NCI-H146 (cell line): ENCODE measurements at places on chromosomes 4 and X.

- no peak for DNase-seq
These were observed 15.7 kb upstream of the RNF128 start for GRCh38 chrX:106710771-106711170.

GRCh38 chr4:175369087-175369486 lies 443.0 kb downstream of the GPM6A start:
- no peak for DNase-seq

- DNase-seq, result no peak
These were observed 407.7 kb downstream of the SPRY1 start for GRCh38 chr4:123804196-123804721.

DNA sequence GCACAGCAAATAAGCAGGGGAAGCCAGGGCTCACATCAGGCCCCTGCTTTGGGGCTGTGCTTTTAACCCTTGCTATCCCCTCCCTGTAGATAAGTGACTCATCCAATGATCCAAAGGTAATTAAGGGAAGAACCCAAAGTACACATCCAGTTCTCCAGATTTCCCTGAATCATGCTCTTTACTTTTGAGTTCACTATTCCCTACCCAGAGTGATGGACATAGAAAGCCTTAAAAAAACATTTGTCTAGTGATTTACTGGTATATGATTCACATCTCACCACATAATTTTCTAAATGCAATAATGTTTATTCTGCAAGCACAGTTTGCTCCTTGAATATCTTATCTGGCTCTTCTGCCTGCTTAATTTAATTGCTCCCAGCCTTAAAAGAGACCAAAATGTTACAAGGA lies 136.2 kb downstream of the PPP3CA start:
- DNase-seq, result no peak
